ENCODE measurements at places on chromosomes 6 and 20.

DNA sequence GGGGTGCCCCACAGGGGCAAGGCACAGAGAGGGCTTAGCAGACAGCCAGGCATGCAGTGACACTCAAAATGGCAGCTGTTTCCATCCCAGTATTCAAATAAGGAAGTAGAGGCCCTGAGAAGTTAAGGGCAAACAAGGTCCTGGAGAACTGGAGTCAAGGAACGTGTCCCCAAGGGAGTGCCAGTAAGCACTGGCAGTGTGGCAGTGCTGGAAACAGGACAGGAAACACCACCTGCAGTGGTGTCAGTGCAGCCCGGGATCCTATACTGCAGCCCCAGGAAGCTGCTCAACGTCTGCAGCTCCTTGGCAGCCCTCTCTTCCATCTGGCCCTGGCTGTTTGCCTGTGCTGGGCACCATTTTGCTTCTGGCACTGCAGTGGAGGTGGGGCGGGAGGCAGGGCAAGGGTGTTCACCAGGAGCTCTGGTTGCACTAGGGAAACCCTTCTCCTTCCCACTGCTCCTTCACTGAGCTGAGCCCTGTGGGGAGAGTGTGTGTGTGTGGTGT, 56.3 kb downstream of the EDN3 start:
- no peak for DNase-seq

GRCh38 chr20:24773751-24774201, 175.3 kb upstream of the CST7 start:
- DNase-seq, result no peak

DNA sequence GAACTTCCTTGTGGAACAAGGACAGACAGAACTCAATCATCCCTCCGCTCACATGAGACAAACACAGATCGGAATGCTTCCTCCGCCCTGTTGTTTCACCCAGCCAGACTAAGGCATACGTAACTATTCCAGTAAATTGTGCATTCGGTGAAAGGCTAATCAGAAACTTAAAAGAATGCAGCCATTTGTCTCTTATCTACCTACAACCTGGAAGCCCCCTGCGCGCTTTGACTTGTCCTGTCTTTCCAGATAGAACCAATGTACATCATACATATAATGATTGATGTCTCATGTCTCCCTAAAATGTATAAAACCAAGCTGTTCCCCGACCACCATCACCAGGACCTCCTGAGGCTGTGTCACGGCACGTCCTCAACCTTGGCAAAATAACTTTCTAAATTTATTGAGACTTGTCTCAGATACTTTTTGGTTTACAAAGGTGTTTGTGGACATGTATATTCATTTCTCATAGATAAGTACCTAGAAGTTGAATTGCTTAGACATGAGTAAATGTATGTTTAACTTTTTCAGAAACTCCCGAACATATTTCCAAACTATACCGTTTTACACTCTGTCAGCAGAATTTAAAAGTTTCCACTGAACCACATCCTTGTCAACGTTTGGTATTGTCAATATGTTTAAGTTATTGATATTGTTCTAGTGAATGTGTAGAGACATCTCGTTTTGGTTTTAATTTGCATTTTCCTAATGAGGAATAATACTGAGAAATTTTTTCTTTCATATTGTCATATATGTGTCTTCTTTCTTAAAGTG, 197.6 kb upstream of the THBS2 start:
- no peak for DNase-seq

GRCh38 chr6:30207619-30208295, 5.4 kb downstream of the TRIM26 start:
- no peak for DNase-seq

GRCh38 chr6:143110572-143110971, 49.9 kb downstream of the AIG1 start:
- DNase-seq, result no peak

GRCh38 chr6:168102315-168102985, 23.4 kb upstream of the FRMD1 start:
- no peak for DNase-seq

DNA sequence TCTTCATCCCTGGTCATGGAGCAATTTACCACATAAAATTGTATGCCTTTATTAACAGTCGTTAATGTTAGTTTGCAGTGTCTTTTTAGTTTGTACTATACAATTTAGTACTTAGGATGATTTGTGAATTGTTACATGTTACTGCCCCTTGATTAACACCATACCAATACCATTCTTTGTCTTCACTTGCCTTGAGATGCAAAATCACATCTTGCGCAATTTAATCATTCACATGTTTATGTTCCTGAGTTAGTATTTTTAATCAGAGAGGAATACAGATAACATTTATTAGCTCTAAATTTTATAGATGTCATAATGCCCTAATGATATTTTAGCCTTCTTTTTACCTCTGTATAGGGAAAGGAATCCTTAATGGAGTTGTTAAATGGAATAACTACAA, 114.1 kb downstream of the SCAF8 start:
- no peak for DNase-seq

GRCh38 chr6:134415656-134416055, 97.7 kb upstream of the SGK1 start:
- DNase-seq, result no peak

- peak; percentile 51 for DNase-seq
Measured at GRCh38 chr6:135254471-135254870, 73.4 kb downstream of the MYB start.

GRCh38 chr20:51860111-51860882, 58.0 kb upstream of the SALL4 start:
- no peak for DNase-seq

DNA sequence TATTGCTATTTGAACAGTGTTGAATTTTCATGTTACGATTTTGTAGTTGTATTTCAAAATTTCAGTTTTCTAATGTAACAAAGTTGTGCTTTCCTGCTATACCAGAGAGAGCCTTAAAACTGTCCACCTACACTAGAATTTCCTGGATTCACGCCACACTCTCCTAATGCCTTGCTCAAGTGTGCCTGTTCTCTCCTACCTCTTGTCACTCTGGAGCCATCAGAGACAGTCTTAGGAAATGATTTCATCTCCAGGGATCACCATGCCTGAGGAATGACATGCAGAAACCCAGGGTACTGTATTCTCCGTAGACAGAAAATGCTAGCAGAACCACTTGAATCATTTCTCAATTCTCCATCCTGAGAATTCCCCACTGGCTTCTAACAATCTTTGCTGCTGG, 667.6 kb downstream of the KIF16B start:
- DNase-seq, result no peak

Measured in K562 (cell line).